ENCODE measurements at places on chromosomes 16 and 17.

GRCh38 chr17:57870283-57870635 is 20.4 kb upstream of the MRPS23 start:
- H3K36me3 ChIP-seq, result peaks cover 23% of the 10 kb centered on the region
- H3K27me3 ChIP-seq, result no peaks in the 10 kb centered on the region
- DNase-seq, result no peak
- no peak overlapping the region for H3K27ac ChIP-seq
- no peak overlapping the region for H3K4me3 ChIP-seq

GRCh38 chr17:39820541-39820940 is 43.6 kb downstream of the IKZF3 start:
- no peak overlapping the region for H3K27ac ChIP-seq
- no peak overlapping the region for H3K4me3 ChIP-seq
- no peaks in the 10 kb centered on the region for H3K36me3 ChIP-seq
- no peak for DNase-seq
- no peaks in the 10 kb centered on the region for H3K27me3 ChIP-seq

- no peaks in the 10 kb centered on the region for H3K36me3 ChIP-seq
- H3K27ac ChIP-seq, result no peak overlapping the region
- peaks cover 57% of the 10 kb centered on the region for H3K27me3 ChIP-seq
- no peaks in the 10 kb centered on the region for H3K4me1 ChIP-seq
Measured at GRCh38 chr16:86517033-86517432, 6.7 kb downstream of the FOXF1 start.

DNA sequence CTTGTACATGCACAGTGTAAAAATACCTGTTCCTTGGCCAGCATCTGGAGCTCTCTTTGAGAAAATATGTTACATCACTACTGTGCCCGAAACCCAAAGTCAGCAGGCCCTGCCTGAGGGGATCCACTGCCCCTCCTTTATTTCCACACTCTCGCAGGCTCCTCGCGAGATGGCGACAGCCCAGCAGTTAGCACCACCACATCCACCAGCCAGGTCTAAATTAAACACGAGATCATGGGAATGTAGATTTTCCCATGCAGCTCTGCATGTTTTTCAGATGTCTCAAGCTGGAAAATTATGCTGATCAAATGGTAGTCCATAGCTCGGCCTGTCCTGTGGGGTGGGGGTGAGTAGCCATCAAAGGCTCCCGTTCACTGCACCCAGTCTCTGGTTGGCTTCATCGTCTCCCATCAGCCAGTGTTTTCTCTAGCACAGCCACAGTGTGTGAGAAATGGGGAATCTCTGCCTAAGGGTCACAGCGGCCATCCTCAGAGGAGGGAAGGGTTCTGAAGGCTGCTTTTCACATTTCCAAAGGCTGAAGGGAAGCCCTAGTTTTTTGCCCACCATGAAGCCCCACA is 34.7 kb downstream of the EPN2 start:
- no peaks in the 10 kb centered on the region for H3K36me3 ChIP-seq
- H3K4me3 ChIP-seq, result no peak overlapping the region
- no peak overlapping the region for H3K27ac ChIP-seq
- DNase-seq, result no peak
- H3K27me3 ChIP-seq, result no peaks in the 10 kb centered on the region
- peaks cover 34% of the 10 kb centered on the region for H3K4me1 ChIP-seq

- no peak overlapping the region for H3K27ac ChIP-seq
- H3K27me3 ChIP-seq, result no peaks in the 10 kb centered on the region
- H3K36me3 ChIP-seq, result no peaks in the 10 kb centered on the region
- H3K4me1 ChIP-seq, result no peaks in the 10 kb centered on the region
Measured at GRCh38 chr17:72691586-72691985, 400.9 kb downstream of the SLC39A11 start.

GRCh38 chr16:57770361-57770760 is 31.9 kb downstream of the KIFC3 start:
- H3K27me3 ChIP-seq, result no peaks in the 10 kb centered on the region
- no peaks in the 10 kb centered on the region for H3K4me1 ChIP-seq
- H3K27ac ChIP-seq, result no peak overlapping the region
- DNase-seq, result peak; percentile 38
- no peak overlapping the region for H3K4me3 ChIP-seq

DNA sequence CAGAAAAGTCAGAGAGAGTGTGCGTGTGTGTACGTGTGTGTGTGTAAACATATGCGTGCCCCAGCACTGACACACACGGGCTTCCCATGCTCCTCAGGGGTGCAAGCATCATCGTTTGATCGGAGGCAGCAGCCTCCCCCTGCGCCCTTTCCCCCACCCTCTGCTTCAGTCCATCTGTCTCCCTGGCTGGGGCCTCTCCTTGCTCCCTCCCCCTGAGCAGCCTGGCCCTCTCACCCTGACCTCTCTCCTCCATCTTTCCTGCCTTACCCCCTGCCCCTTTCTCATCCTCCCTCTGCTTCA is 4.4 kb downstream of the STX1B start:
- H3K27ac ChIP-seq, result no peak overlapping the region
- no peaks in the 10 kb centered on the region for H3K4me1 ChIP-seq
- no peak for DNase-seq

- no peak overlapping the region for H3K27ac ChIP-seq
- no peak overlapping the region for H3K4me3 ChIP-seq
- H3K4me1 ChIP-seq, result no peaks in the 10 kb centered on the region
- peaks cover 3% of the 10 kb centered on the region for H3K36me3 ChIP-seq
- H3K27me3 ChIP-seq, result no peaks in the 10 kb centered on the region
Measured at GRCh38 chr16:66800856-66801255, 528 bp downstream of the TERB1 start.

DNA sequence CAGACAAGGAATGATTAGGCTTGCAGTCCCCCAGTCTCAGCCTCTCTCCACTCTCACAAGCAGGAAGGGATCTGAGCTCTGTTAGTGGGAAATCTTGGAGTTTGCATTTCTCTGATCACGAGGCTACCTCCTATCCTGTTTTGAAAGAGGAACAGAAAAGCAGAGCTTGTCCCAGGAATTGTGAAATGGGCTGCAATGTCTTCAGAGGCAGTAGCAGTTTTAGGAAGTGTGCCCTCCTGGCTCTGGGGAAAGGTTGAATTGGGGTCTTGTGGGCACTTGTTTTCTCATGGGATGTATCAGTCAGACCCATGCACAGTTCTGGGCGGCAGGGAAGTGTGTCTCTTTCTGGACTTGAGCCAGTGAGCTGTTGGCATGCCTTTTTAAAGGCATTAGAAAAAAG is 22.8 kb downstream of the NUP85 start:
- H3K4me3 ChIP-seq, result no peak overlapping the region
- H3K36me3 ChIP-seq, result peaks cover 5% of the 10 kb centered on the region
- no peak overlapping the region for H3K27ac ChIP-seq
- H3K27me3 ChIP-seq, result no peaks in the 10 kb centered on the region
- DNase-seq, result no peak

- no peaks in the 10 kb centered on the region for H3K36me3 ChIP-seq
- H3K27me3 ChIP-seq, result no peaks in the 10 kb centered on the region
- H3K4me1 ChIP-seq, result peaks cover 28% of the 10 kb centered on the region
- peak; percentile 67 for DNase-seq
- H3K4me3 ChIP-seq, result no peak overlapping the region
- no peak overlapping the region for H3K27ac ChIP-seq
Measured at GRCh38 chr17:57915544-57915943, 39.7 kb downstream of the CUEDC1 start.

DNA sequence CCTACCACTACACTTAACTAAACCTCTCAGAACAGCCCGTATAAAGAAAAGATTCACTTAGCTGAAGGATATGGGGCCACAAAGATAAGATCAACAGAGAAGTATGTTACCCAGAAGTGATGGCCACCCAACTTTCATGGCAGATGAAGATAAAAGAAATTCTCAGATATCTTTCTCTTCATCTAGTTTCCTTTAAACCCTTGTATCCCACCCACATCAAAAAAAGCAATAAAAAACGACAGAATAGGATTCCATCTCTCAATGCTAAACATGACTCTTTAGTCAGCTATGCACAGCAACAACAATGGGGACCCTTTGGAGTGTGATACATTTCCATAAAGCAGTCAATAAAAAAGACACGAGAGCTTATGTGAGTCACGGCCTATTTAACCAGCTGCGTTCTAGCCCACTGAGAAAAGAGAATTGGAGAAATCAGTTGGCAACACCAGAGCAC is 86.6 kb downstream of the SNX11 start:
- H3K4me3 ChIP-seq, result no peak overlapping the region
- H3K4me1 ChIP-seq, result no peaks in the 10 kb centered on the region
- H3K27ac ChIP-seq, result no peak overlapping the region
- no peak for DNase-seq

GRCh38 chr17:49637050-49637449 is 40.8 kb downstream of the SPOP start:
- peaks cover 6% of the 10 kb centered on the region for H3K4me1 ChIP-seq
- H3K27me3 ChIP-seq, result no peaks in the 10 kb centered on the region
- no peaks in the 10 kb centered on the region for H3K36me3 ChIP-seq

DNA sequence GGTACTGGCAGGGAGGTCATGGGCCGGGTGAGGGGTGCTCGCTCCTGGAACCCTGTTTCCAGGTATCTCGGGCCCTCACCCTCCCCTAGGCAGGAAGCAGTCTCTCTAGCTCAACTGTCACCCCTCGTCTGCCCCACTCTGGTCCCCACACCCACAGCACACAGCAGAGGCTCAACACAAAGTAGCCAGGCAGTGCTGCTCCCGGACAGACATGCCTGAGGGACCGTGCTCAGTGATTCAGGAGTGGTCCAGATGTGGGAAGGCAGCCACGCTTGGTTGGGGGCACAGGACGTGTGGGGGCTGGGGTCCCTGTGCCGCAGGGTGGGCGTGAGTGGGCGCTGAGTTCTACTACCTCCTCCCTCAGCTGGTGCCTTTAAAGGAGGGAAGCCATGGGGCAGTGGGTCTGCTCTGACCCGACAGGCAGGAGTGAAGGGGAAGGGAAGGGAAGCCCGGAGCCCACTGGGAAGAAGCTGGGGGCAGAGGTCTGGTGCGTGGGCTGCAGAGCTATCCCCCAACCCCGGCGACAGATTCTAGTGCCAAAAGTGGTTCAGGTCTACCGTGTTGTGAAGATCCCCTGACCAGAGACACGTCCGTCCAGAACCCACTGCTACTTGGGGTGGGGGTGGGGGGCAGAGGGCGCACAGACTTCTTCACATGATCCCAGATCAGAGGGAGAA is 11.8 kb downstream of the SLC16A3 start:
- peaks cover 4% of the 10 kb centered on the region for H3K36me3 ChIP-seq
- peaks cover 64% of the 10 kb centered on the region for H3K4me1 ChIP-seq
- peak overlapping the region; percentile 74 for H3K27ac ChIP-seq
- no peaks in the 10 kb centered on the region for H3K27me3 ChIP-seq

DNA sequence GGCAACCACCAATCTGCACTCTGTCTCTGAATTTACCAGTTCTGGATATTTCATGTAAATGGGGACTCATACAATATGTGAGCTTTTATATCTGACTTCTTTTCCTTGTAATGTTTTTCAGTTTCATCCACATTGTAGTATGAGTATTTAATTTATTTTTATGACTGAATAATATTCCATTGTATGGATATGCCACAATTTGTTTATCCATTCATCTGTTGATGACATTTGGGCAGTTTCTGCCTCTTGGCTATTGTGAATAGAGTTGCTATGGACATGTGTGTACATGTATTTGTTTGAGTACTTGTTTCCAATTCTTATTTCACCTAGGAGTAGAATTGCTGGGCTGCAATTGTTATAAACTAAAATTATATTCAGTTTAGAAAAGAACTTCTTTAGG is 126.9 kb downstream of the MRTFB start:
- no peaks in the 10 kb centered on the region for H3K4me1 ChIP-seq
- no peak overlapping the region for H3K4me3 ChIP-seq
- H3K27ac ChIP-seq, result no peak overlapping the region
- no peak for DNase-seq
- H3K27me3 ChIP-seq, result no peaks in the 10 kb centered on the region

GRCh38 chr17:6254036-6254435 is 180.9 kb downstream of the AIPL1 start:
- H3K27ac ChIP-seq, result no peak overlapping the region
- no peak for DNase-seq
- no peak overlapping the region for H3K4me3 ChIP-seq

DNA sequence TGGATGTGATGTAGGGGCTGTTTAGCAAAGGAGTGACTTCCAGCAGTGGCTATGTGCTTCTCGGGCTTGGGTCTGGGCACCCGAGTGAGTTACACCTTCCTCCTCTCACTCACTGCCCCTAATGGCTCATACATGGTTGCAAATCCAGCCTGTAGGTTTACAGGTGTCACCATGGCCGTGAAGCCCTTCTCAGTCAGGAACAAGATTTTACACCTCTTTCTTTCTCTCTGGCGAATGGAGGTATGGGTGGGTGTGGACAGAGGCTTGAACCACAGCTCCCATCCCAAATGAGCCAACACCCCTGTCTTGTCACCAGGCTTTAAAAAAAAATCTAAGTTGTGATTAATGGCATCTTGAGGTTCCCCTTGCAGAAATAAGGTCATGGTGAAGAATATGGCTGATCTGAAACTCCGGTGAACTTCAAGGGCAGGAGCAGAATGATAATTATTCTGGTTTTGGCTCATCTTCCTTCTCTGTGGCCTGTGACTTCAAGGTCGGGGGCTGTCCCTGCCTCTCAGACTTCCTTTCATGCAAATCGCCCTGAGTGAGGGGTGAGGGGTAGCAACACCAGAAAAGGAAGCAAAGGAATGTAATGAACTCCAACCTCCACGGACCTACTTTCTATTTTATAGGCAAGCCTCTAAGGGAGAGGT is 331.2 kb downstream of the MAF start:
- H3K27ac ChIP-seq, result no peak overlapping the region
- DNase-seq, result no peak
- H3K36me3 ChIP-seq, result no peaks in the 10 kb centered on the region
- no peaks in the 10 kb centered on the region for H3K4me1 ChIP-seq

- no peak overlapping the region for H3K27ac ChIP-seq
- H3K36me3 ChIP-seq, result no peaks in the 10 kb centered on the region
- DNase-seq, result no peak
- H3K4me1 ChIP-seq, result no peaks in the 10 kb centered on the region
- no peaks in the 10 kb centered on the region for H3K27me3 ChIP-seq
Measured at GRCh38 chr16:12826559-12826958, 22.9 kb upstream of the CPPED1 start.

GRCh38 chr16:5035909-5036227 is 2.1 kb upstream of the NAGPA start:
- no peaks in the 10 kb centered on the region for H3K27me3 ChIP-seq
- peaks cover 13% of the 10 kb centered on the region for H3K4me1 ChIP-seq
- H3K27ac ChIP-seq, result no peak overlapping the region
- DNase-seq, result no peak
- H3K36me3 ChIP-seq, result no peaks in the 10 kb centered on the region

DNA sequence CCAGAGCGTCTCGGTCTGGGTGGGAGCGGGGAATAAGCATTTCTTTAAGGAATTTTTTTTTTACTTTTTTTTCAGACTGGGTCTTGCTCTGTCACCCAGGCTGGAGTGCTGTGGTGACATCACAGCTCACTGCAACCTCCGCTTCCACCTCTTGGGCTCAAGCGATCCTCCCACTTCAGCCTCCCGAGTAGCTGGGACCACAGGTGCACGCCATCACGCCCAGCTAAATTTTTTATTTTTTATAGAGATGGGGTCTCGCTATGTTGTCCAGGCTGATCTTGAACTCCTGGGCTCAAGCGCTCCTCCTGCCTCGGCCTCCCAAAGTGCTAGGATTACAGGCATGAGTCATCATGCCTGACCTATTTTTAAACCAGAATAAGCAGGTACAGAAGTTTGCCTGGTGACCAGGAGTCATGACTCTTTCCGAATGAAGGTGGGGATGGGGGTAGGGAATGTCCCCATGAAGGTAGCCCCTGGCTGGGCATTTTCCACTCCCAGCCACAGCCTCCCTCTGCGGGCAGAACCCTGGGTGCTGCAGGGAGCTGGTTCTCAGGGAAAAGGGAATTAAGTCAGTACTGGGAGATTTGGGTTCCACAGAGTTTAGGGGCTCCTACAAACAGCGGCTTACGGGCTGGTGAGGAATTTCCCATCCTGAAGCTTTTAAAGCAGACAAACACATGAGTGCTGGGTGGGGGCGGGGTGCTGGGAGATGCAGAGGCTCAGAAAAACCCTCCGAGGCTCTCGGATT is 48.3 kb downstream of the TBC1D16 start:
- peak overlapping the region; percentile 50 for H3K27ac ChIP-seq
- H3K36me3 ChIP-seq, result no peaks in the 10 kb centered on the region
- H3K4me3 ChIP-seq, result no peak overlapping the region
- H3K27me3 ChIP-seq, result no peaks in the 10 kb centered on the region
- peak; percentile 35 for DNase-seq

Data from kidney (tissue), 22 donors.